ENCODE measurements at places on chromosomes 2 and 18. TPM values are rescaled to one million over a fixed set of nuclear protein-coding genes. Genes with fewer than 3 reads are reported as not detected.

GRCh38 chr18:33424266-33424946 is 16.1 kb downstream of the CCDC178 start:
- DNase-seq = no peak

DNA sequence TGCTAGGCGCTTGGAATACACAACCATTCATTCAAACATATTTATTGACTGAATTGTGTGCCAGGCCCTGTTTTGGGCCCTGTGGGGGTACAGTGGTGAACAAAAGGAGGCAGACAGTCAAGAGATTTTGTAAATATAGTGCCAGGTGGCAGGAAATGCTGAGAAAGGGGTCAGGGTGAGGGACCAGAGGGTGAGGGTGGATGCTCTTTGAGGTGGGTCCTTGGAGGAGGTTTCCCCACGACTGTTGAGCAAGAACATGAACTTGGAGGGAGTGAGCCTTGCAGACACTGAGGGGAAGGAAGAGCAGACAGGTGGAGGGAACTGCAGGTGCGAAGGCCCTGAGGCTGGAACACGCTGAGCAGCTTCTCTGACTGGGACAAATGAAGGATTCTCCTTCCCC is 40.7 kb downstream of the ODC1 start:
- DNase-seq = no peak

Gene NGEF
- 8.1 TPM for total RNA-seq

GRCh38 chr18:29969876-29970275 is 1072.7 kb downstream of the DSC3 start:
- DNase-seq = no peak

DNA sequence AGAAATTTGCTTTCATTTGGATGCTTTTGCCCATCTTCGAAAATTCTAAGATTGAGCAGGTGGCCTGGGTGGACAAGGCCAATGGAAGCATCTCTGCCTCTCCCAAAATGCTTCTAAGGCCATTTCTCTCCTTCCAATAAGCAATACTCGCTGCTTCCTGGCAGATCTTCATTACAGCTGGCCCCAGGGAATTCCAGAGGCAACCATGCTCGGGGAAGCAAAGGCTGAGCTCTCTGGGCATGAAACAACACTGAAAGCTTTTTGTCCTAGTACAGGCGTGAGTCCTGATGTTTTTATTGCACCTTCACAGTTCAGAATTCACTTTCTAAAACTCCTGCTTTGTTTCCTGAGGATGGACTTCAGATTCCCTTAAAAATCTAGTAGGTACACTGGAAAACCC is 11.8 kb upstream of the NEDD4L start:
- DNase-seq = no peak

DNA sequence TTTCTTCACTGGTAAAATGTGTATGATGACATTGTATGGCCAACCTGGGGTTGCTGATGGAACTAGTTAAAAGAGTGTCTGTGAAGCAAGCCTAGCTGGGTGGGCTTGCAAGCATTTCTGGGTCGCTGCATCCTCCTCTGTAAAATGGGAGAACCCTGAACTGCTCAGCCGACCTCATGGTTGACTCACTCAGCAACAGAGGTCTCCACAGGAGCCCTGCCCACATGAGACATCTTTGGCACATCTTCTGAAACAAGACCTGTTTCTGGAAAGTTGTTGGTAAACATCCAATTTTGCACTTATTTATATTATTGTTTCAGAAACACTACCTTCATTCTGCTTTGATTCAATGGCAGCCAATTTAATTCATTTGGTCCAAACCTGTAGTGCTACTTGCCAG is 52.6 kb downstream of the BCL11A start:
- no peak for DNase-seq

DNA sequence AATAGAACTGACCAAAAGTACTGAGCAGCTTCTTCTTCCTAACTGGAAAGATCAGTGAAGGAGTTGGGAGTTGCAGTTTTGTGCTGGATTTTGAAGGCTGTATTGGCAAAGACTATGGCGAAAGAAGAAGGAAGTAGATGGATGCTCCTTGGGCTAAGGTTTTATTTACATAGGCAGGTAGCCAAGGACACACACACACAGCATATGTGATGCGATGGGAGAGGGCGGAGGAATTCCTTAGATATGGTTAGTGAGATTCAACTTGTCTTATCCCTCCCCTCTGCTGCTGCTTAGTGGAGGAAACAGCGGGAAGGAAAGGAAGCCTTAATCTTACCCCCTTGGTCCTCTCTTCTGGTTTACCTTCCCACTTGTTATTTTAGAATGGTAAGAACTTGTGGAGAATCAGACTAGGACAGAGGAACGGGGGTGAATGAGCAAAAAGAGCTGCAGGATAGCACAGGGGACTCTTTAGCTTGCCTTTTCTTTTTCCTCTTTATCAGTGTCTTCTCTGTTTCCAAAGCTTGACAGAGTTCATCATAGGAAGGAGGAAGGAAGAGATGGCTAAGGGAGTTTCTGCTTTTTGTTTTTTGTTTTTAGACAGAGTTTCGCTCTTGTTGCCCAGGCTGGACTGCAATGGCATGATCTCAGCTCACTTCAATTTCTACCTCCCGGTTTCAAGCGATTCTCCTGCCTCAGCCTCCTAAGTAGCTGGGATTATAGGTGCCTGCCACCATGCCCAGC is 87.9 kb downstream of the OSBPL6 start:
- no peak for DNase-seq

Gene TMEM200C
- 0.60 TPM for total RNA-seq

Gene CTAGE1
- total RNA-seq = not detected

DNA sequence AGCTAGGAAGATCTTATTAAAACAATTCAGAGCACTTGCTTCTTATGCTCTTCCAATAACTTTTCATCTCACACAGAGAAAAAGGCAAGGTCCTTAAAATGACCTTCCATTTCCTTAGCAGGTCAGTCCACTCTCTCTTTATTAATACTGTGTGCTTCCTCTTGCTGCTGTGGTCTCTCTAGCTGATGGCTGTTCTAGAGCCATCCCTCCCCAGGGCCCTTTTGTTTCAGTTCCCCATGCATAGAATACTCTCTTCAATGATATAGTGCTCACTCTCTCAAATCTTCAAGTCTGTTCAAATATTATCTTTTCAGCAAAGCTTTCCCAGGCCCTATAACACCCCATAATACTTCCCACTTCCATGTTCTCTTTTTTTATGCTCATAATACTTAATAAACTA is 469.3 kb downstream of the METTL4 start:
- DNase-seq = no peak

GRCh38 chr2:237733677-237734300 is 64.8 kb upstream of the RBM44 start:
- DNase-seq = no peak

DNA sequence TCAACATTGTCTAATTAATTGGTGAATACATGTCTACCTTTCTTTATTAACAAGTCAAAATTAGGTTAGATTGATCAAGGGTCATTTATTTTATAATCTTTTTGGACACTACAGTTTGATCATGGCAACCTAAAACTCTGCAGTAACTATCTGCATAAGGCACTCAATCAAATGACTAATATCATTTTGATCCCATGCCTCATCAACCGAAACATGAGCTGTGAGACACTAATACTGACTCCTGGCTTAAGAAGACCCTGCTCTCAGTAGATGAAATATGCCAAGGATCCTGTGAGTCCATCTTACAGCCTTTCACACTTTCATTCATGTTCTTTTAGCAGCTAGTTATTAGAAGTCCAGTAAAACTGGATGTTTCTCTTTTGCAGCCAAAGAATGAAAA is 169.4 kb upstream of the CAVIN2 start:
- no peak for DNase-seq

GRCh38 chr2:17235167-17235566 is 283.1 kb downstream of the RAD51AP2 start:
- DNase-seq = no peak

Gene PROKR1
- not detected for total RNA-seq

Gene SCN3A
- 0.83 TPM for total RNA-seq

Gene ADCYAP1
- total RNA-seq = 0.18 TPM

Gene POTEJ
- total RNA-seq = not detected

GRCh38 chr2:115887209-115887776 is 1444.9 kb downstream of the DPP10 start:
- no peak for DNase-seq

GRCh38 chr2:116952254-116952653 is 862.2 kb upstream of the DDX18 start:
- no peak for DNase-seq

- DNase-seq = no peak
Observed at GRCh38 chr2:85441864-85442263, 23.4 kb downstream of the SH2D6 start.

Measured in ureter (tissue), 1 donor.